Activated CD8-positive, alpha-beta T cell treated with anti-CD3 and anti-CD28 coated beads, Interleukin-2, amount 10 ng/mL, durations not matched to agents 7 days and 5 days (primary cell): ENCODE measurements at places on chromosomes 16 and 17. TPM values are rescaled to one million over a fixed set of nuclear protein-coding genes. Genes with fewer than 3 reads are reported as not detected.

WNT3 gene
- not detected for total RNA-seq

IGFALS gene
- total RNA-seq, result 0.13 TPM

POLR2C gene
- total RNA-seq, result 58.3 TPM

NAGLU gene
- 19.3 TPM for total RNA-seq

HLF gene
- total RNA-seq, result 0.21 TPM
